PC-3 (cell line): ENCODE measurements at places on chromosomes 2 and 18. TPM values are rescaled to one million over a fixed set of nuclear protein-coding genes. Genes with fewer than 3 reads are reported as not detected.

Gene TRIM43
- not detected in 2 replicates for total RNA-seq

Gene FOSL2
- 34.2 and 46.8 TPM in 2 replicates for total RNA-seq

Gene IL36RN
- 0.36 TPM in 1 of 2 replicates, not detected in the other for total RNA-seq

Gene UCN
- 0.52 and 3.6 TPM in 2 replicates for total RNA-seq

Gene FEV
- total RNA-seq: 0.07 TPM in 1 of 2 replicates, not detected in the other

Gene ZAP70
- not detected in 2 replicates for total RNA-seq

Gene DNER
- 1.1 and 4.0 TPM in 2 replicates for total RNA-seq

Gene CYP1B1
- 37.2 and 50.0 TPM in 2 replicates for total RNA-seq

Gene KANSL3
- 30.6 and 35.7 TPM in 2 replicates for total RNA-seq

Gene FTCDNL1
- 0.11 and 0.52 TPM in 2 replicates for total RNA-seq

Gene C1QL2
- total RNA-seq: not detected in 2 replicates

Gene LYPD1
- 16.1 and 18.7 TPM in 2 replicates for total RNA-seq

Gene CTNNA2
- total RNA-seq: not detected in 2 replicates

Gene UGT1A8
- 0.46 TPM in 1 of 2 replicates, not detected in the other for total RNA-seq

Gene CXCR2
- not detected in 2 replicates for total RNA-seq

Gene MEIS1
- total RNA-seq: 4.1 and 5.9 TPM in 2 replicates

Gene ANO7
- 2.6 and 2.9 TPM in 2 replicates for total RNA-seq

Gene FAP
- total RNA-seq: not detected in 2 replicates

Gene LCT
- not detected in 2 replicates for total RNA-seq

Gene GKN2
- 0.58 TPM in 1 of 2 replicates, not detected in the other for total RNA-seq

Gene ARHGAP28
- 8.1 and 10.0 TPM in 2 replicates for total RNA-seq

Gene PUM2
- 14.9 and 25.3 TPM in 2 replicates for total RNA-seq

Gene SULT1C4
- not detected in 2 replicates for total RNA-seq

Gene HOXD12
- not detected in 2 replicates for total RNA-seq

Gene SLC9A4
- 0.04 TPM in 1 of 2 replicates, not detected in the other for total RNA-seq

Gene GALNT14
- 10.2 and 12.7 TPM in 2 replicates for total RNA-seq

Gene AGAP1
- 28.6 and 31.0 TPM in 2 replicates for total RNA-seq

Gene PPP1R1C
- total RNA-seq: 1.4 and 1.5 TPM in 2 replicates

Gene WIPF1
- total RNA-seq: 0.29 and 1.5 TPM in 2 replicates

Gene CSRNP3
- total RNA-seq: 2.2 and 8.3 TPM in 2 replicates

Gene DSG1
- not detected in 2 replicates for total RNA-seq

Gene HOXD13
- total RNA-seq: 0.36 and 0.46 TPM in 2 replicates

Gene MRPS5
- 107 and 136 TPM in 2 replicates for total RNA-seq

Gene NR4A2
- total RNA-seq: 12.0 and 13.8 TPM in 2 replicates

Gene LCLAT1
- 19.5 and 22.0 TPM in 2 replicates for total RNA-seq

Gene CFAP53
- not detected in 2 replicates for total RNA-seq

Gene PAIP2B
- total RNA-seq: 3.8 and 4.0 TPM in 2 replicates

Gene NEU2
- 4.0 and 4.5 TPM in 2 replicates for total RNA-seq

Gene MARCO
- not detected in 2 replicates for total RNA-seq

Gene ALPI
- not detected in 2 replicates for total RNA-seq

Gene NGEF
- total RNA-seq: 71.3 and 80.2 TPM in 2 replicates

Gene BCL11A
- total RNA-seq: 3.1 and 4.6 TPM in 2 replicates

Gene PCGF1
- 31.2 and 35.7 TPM in 2 replicates for total RNA-seq

Gene CD28
- total RNA-seq: not detected in 2 replicates

Gene LANCL1
- total RNA-seq: 16.0 and 19.0 TPM in 2 replicates

Gene NYAP2
- not detected in 2 replicates for total RNA-seq

Gene RSAD2
- total RNA-seq: 0.35 and 2.1 TPM in 2 replicates

Gene REG3G
- not detected in 2 replicates for total RNA-seq

Gene TRABD2A
- total RNA-seq: 2.0 and 4.0 TPM in 2 replicates

Gene DNPEP
- 86.2 and 114 TPM in 2 replicates for total RNA-seq

Gene PREPL
- 30.2 and 36.2 TPM in 2 replicates for total RNA-seq

Gene CACNB4
- total RNA-seq: not detected in 2 replicates

Gene C2orf78
- not detected in 2 replicates for total RNA-seq

Gene TXNDC2
- 0.87 TPM in 1 of 2 replicates, not detected in the other for total RNA-seq

Gene MAP2
- total RNA-seq: 1.7 and 2.1 TPM in 2 replicates
